ENCODE measurements at places on chromosomes 2 and 18.

GRCh38 chr18:48605408-48605845 lies 66.6 kb downstream of the CTIF start:
- peak; percentile 32 for DNase-seq

DNA sequence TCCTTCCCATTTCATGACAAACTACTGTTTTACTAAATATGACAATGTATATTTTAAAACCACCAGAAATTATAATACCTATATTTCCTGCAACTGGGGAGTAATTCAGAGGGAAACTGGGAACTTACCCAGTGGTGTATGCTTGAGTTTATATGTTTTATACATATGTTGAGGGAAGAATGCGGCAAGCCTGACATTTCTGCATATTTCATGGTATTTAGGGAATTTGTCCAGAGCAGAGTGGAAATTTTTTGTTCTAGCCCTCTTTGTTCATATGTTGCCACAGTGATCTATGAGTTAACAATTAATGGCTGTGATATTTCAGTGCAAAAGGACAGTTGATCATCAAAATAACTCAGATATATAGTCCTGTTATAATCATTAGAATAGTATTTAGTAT lies 230.8 kb upstream of the VWC2L start:
- no peak for DNase-seq

DNA sequence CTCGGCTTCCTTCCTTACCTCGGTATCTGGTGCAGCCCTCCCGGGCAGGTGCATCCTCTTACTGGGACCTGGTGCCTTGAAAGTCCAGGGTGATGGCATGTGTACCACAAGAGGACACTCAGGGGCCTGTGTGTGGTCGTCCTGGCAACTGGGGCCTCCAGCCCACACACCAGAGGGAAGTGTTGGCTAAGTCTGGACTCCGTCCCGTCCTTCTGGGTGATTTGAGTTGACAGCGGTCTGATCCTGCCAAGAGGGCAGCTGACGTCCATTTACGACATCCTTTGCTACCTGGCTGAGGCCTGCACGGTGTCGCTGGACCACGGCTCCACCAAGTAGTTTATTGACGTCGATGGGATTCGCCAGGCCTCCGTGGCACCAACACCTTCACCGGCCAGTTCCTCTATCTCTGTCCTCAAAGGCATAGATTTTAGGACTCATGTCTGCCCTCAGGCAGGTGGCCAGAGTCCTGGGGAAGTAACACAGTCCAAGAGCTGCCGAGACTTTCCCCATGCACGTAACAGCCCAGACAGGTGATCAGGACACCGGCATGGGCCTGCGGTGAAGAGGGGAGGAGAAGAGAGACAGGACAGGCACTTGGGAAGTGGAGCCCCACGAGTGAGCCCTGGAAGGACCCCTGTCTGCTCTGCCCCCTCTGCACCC lies 186.0 kb upstream of the HDAC4 start:
- DNase-seq: no peak

DNA sequence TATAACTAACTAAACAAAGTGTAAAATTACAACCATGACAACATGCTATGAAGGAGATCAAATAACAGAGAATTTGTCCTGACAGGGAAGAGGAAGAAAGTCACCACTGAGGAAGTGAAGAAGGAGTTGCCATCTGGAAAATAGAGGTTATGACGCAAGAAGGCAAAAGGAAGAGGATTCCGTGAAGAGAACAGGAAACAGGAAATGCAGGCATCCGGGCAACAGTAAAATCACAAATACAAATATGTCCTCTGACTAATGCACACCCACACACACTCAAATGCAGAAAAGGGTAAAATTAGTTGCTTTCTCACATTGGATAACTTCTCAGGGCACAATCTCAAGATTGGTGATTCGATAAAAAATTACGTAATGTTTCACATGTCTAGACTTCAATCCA lies 278.4 kb downstream of the TMX3 start:
- DNase-seq: no peak

DNA sequence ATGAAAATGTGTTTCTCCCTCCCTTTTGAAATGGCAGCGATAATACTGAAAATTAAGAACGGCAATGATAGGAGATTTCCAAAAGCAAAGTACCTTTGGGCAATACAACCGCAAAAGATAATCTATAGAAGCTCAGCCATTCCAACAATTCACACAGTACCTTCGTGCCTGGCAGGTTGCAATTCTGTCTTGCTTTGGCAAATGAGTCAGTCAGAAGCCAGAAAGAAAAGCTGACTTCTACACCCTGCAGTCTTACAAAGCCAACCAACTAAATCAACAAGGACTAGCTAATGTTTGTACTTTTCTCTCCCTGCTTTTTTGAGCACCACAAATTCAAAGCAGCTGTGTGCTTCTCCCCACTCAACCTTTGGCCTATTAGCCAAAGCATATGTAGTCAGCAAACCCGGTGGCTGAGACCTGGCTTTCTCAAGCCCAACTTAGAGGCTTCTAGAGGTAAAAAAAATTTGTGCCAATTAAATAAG lies 25.7 kb upstream of the ID2 start:
- peak; percentile 79 for DNase-seq

GRCh38 chr2:219698748-219699439 lies 71.5 kb downstream of the SLC4A3 start:
- no peak for DNase-seq

DNA sequence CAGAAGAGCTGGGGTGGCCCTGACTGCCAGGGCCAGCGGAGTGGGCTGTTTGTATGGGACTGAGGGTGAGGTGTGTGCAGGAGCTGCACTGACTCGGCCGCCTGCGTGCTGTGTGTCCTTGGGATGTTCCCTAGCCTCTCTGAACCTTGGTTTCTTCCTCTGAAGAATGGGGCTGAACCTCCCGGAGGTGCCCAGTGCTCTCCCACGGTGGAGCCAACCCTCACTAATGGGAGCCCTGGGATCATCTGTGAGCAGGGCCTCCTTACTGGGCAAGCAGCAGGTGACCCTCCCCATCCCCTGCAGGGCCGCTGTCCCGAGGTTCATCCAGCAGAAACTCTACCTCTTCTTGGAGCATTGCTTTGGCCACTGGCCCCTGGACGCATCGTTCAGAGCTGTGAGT lies 11.7 kb upstream of the CCDC74A start:
- no peak for DNase-seq

DNA sequence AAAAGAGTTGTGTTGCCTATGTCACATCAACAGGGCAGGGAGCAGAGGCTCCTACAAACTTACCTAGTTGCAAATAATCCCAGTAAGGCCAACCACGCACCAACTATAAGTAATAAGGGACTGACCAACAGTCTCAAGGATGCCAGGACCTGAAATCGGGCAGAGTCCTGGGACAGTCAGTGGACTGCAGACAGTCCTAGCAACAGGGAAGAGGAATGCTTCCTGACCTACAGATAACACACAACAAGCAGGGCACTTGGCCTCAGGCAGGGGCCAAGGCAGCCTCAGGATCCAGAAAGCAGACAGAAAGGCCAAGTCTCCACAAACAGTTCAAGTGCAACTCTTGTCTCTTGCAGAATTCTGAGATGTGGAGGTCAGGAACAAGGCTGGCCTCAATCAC lies 56.2 kb downstream of the GALNT14 start:
- no peak for DNase-seq

GRCh38 chr2:241011296-241011600 lies 12.8 kb downstream of the SNED1 start:
- DNase-seq: no peak

- peak; percentile 78 for DNase-seq
Observed at GRCh38 chr2:14428056-14428455, 204.5 kb upstream of the LRATD1 start.

DNA sequence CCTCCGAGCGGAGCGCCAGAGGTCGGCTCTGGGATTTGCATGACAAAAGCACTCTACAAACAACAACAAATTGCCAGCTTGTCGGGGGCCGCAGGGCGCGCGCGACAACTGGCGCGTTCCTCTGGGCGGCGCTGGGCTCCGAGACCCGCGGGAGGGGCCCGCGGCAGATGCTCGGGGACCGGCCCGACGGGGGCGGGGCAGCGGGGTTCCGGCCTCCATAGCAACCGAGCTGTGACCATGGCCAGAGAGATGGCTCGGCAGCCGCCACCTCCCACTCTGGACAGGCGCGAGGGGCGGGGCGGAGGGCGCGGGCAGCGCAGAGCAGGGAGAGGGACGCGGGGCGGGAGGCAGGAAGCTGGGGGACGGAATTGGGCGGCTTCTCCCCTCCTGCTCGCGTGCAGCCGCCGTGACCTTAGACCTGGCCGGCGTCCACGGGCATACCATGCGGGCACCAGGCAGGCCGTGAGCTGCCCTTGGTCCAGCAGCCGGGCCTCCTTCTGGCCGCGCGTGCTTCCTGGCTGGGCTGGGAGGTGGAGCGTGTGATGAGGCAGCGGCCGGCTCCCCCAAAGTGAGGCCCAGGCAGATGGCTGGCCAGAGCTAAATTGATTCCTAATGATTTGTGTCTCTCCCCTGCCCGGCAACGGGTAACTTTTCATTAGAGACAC lies 171.5 kb downstream of the CELF4 start:
- peak; percentile 28 for DNase-seq

GRCh38 chr2:102126169-102126568 lies 16.4 kb upstream of the IL1R1 start:
- DNase-seq: no peak

DNA sequence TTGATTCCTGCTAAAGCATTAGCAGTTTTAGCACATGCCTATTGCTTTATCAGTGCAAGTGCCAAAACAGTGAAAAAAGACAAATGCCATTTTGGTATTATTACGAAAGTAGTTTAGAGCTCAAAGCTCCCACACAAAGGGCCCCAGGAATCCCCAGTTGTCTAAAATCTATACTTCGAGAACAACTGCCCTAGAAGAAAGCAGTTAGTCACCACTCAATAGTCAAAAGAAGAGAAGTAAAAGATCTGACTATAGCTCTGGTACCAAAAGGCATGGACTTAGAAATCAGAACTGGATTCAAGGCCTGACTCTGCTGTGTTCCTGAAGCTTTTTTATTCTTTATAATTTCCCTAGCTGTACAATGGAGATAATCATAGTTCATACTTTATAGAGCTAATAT lies 21.8 kb downstream of the SCN3A start:
- DNase-seq: no peak

DNA sequence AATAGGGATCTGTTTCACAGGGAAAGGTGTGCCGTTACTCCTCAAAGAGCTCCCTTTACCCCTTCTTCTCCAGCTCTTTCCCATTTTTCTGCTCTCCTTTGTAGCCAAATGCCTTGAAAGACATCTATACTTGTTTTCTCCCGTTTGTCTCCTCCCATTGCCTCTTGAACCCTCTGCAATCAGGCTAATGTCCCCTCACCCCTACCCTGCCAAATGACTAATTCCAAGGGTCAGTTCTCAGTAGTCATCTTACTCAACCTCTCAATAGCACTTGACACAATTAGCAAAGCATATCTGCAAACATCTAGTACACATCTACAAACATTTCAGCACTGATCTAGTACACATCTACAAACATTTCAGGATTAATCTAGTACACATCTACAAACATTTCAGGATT lies 12.6 kb downstream of the MRO start:
- no peak for DNase-seq

DNA sequence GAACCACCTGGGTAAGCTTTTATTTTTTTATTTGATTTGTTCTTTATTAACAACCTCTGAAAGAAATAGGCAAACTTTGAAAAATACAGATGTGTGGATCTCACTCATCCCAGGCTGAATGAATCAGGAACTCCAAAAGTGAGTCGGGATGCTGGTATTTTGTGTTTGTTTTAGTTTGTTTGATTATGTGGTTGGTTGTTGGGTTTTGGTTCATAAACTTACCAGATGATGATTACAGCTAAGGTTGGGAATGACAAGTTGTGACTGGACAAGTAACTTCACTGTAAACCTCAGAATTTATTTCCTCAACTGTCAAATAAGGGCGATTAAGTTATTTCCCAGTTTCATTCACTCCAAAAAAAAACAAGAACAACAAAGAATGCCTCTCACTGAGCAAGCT lies 80.5 kb upstream of the KIF5C start:
- DNase-seq: peak; percentile 80

GRCh38 chr2:169585673-169586072 lies 1.5 kb downstream of the PPIG start:
- no peak for DNase-seq

GRCh38 chr2:11387843-11388242 lies 43.4 kb upstream of the ROCK2 start:
- no peak for DNase-seq

- DNase-seq: no peak
Observed at GRCh38 chr2:24766609-24767008, 26.6 kb downstream of the PTRHD1 start.

- no peak for DNase-seq
Observed at GRCh38 chr2:195434346-195434745, 222.7 kb upstream of the SLC39A10 start.

DNA sequence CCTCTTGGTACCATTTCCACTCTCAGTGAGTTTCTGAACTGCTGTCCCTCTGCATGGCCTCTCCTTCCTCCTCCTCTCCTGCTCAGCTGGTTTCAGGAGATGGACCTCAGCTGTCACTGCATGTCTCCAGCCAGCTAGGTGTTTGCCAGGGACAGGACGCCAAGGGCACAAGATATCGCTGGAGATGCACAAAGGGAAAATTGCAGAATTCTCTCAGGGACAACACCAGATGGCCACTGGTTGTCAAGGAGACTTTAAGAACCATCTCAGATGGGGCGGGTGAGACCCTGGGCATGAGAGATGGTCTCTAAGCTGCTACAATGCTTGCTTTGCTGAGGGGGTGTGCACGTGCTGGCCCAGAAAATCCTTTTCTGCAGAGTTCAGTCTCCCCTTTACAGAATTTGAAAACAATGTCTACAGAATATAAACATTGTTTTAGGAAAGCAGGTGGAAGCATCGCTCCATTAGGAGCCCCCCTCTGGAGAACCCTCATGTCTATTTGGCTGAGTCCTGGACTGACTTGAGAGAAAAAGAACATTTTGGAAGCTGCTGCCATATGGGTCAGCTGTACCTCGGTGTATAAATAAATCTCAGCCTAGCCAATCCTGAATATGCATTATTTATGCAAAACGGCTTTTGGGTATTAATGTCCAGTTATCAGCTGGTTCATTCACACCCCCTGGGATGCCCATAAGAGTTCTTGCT lies 57.8 kb upstream of the SPP2 start:
- DNase-seq: no peak

- DNase-seq: no peak
Observed at GRCh38 chr2:144343145-144343544, 176.8 kb downstream of the ZEB2 start.

All from fibroblast of skin of right quadriceps (primary cell).